ENCODE measurements at places on chromosomes 6 and 20.

GRCh38 chr6:24988562-24988961 is 52.8 kb upstream of the RIPOR2 start:
- no peak for DNase-seq

- DNase-seq = no peak
Measured at GRCh38 chr6:124722141-124722878, 239.9 kb upstream of the RNF217 start.

DNA sequence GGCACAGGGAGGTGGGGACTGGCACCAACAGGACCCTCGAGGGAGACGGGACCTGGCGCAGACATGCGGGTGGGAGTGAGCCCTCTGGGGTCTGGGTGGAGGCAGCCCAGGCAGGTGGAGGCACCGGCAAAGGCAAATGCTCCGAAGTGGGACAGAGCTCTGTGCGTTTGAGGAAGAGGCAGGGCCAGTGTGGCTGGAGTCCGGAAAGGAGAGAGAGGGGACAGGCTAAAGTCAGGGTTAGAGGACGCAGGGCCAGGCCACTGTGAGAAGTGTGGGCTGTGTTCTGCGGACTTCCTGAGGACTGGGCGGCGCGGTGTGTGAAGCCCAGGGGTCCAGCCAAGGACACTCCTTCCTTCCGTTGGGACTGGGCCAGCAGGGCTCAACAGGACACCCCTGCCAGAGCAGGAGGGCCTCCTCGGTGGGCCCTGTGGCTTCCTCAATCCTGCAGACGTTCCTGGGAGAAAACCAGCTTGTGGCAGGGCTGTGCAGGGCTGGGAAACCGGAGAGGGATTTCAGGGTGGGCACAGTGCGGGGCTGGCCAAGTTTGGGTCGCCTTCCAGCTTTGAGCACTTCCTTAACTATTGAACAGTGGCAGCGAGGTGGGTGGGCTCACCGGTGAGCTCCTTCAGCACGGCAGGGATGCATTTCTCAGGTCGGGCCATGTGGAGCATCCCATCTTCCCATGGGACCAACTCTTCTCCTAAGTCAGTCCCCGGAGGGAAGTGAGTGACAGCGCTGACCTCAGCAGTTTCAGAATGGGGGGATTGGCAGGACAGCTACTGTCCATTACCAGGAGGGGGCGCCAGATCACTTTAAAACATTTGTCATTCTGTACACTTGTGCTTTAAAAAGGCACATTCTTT is 22.5 kb downstream of the MOCS3 start:
- DNase-seq = peak; percentile 79

- DNase-seq = no peak
Measured at GRCh38 chr6:8670792-8671191, 235.4 kb upstream of the SLC35B3 start.

GRCh38 chr6:37667050-37667814 is 30.5 kb downstream of the MDGA1 start:
- DNase-seq = no peak

DNA sequence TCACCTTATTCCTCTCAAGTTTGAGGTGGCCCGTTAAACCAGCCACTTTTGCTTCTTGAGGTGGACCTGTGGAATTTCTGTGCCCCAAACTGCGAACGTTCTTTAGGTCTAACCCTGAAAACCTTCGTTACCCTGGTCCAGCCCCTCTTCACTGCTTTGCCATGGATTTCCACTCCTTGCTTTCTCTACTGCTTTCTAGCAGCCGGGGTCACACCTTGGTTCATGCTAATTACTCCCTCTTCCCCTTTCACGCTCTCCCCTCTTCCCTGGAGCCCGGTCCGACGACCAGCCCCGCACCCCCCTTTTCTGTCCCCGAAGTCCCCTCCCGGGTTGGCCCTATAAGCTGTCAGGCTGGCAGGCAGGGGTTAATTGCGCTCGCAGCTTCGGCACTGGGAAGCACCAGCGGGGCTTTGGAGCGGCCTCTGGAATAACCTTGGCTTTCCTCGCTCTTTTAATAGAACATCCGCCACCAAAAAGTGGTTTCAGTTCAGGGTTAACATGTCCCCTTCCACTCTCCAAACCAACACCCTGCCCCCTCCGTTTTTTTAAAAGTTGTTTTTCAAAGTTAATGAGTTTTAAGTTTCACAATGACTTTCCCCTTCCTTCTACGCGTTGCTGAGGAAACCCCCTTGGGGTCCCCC is 1.4 kb upstream of the HIVEP1 start:
- DNase-seq = no peak

DNA sequence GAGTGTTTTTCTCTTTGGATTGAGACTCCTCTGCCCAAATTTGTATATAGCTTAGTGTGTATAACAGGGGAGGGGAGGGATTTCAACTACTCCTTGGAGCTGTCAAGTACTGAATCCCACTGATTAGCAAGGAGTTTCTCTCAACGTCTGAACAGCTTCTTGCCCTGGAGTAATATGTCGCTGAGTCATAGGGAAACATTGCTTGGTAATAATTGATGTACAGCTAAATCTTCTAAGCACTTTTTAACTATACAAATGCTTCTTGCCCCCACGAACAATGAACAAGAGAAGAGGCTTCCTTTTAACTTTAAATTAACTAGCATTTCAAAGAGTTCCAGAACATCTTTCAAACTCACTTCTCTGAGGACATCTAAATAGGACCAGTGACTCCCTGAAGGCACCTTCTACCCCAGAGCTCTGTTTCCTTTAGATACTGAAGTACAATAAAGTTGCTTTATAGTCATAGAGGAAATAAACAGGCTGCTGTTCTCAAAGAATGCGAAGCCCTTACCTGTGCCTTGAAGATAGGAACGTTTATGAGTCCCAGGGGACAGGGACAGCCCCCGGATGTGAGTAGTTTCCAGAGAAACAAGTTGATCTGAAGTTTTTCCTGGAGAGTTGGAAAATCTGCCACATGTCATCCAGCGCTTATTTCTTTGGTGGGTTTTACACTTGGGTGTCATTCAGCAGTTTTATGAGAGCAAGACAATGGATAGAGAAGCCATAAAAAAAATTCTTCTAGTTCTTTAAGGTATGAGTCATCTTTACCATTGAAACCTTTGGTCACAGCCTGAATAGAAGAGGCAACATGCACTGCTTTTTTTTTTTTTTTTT is 462.5 kb upstream of the BTBD3 start:
- DNase-seq = no peak

GRCh38 chr6:64848467-64848866 is 858.6 kb downstream of the EYS start:
- DNase-seq = no peak

DNA sequence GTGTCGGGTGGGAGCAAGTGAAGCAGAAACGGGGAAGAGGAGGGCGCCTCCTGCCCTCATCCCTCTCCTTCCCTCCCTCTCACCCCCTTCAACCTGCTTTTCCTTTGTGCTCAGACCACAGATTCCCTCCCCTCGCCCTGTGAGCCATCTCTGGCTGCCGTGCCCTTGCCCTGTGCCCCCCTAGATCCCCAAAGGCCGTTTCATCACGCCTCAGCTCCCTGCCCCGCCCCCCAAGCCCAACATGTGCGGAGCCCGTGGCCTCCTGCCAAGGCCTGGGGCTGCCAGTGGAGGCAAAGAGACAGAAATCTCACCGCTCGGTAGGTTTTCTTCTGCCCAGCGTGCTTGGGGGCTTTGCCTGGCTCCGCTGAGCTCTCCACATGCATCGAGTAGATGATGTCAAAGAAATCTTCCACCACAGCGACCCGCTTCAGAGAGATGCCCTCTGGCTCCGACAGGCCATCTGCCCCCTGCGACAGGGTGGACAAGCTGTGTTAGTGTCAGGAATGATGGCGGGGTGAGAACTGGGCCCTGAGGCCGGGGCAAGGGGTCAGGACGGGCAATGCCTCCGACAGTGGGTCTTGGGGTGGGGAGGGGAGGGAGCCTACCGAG is 57.6 kb downstream of the NOL4L start:
- no peak for DNase-seq

DNA sequence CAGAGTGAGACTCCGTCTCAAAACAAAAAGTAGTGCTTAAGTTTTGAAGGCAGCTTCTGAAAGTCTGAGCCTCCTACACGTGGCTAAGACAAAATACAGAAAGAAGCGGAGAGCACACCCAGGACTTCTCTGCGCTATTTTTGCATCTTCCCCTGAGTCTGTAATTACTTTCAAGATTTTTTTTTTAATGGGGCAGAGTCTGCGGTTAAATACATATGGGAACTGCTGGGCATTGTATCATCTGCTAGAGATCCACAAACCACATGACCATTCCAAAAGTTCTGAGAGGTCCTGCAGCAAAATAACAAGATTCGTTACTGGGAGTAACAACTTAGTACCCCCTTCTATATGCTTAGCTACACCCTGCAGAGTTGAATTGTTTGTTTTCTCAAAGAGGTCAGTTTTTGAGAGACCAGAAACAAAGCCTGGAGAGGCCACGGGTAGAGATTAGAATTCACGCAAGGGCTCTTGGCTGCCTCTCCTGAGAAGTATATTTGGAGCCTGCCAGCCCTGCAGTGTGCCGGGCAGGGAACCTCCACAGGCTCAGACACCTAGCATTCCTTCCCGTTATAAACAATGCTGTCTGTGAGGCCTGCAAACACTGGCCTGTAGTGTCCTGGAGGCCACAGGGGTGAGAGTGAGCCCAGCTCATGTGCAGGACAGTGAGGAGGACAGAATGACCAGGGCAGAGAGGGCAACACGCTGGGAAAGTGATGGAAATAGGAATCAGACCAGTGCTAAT is 48.2 kb upstream of the FAM50B start:
- no peak for DNase-seq

DNA sequence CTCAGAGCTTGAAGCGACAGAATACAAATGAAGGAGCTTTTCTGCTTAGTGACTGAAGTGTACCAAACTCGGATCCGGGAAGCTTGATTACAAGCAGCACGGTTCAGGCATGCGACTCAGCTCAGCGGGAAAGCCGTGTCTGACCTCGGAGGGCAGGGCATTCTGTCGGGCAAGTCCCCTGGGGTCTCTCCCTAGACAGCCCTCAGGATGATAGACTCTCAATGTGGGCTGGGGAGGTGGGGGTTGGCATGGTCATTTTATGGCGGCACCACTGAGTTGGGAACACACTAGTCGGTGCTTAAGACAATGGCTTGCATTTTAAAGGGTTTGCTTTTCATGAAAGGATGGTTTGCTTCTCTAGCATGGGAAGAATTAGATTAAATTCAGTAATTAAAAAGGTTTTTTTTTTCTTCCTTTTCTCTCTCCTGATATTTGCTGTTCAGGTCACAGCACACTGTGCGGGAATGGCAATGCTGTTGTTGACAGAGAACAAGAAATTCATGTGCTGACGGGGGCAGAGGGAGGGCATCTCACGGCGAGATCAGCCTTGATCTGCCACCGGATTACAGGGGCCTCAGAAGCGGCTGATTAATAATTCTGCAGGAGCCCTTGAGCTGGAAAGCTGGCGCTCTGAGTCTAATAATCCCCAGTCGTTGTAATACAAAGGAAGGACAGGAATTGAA is 80.7 kb upstream of the TRAF3IP2 start:
- no peak for DNase-seq

DNA sequence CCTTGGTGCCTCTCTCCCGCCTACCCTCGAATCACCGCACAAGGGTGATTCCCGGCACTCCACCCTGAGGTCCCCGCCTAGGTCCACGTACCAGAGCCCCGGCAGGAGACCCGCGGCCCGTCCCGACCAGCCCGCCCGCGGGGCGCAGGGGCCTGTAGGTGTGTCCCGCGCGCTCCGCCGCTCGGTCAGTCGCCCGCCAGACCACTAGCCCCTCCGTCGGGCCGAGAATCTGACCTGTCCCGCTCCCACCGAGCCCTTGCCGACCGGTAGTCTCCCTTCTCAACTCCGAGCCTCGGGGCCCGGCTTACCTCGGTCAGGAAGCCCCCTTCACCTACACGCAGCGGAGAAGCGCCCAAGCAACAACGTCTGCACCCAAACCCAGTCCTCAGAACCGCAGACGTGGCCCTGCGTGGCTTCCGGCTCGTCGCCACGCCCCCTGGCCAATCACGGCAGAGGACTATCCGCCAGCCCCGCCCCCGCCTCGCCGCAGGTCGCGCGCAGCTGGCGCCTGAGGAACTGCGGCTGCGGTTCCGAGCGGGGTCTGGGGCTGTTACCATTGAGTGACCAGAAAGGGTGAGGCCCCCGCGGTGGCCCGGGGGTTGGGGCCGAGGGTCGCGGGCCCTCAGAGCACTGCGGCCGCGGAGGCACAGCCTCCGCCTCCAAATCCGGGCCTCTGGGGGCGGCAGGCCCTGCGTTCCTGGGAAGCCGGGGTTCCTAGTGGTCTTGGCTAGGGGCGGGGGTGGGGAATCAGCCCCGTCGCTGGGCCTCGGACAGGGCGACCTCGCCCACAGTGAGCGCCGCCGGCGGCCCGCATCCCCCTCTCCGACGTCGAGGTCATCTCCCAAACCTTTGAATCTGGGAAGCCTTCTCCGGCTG is at the start of the genes PGM3 and RWDD2A:
TSS of gene PGM3 (minus strand) at position 395 of the 876 bp plus-strand sequence. CDS start 2,253 bp downstream, outside the sequence.
TSS of gene RWDD2A (plus strand) at position 487 of the 876 bp plus-strand sequence. CDS start 1,095 bp downstream, outside the sequence.
- peak; percentile 93 for DNase-seq

All from suppressor macrophage treated with lipopolysaccharide for 1 hour (primary cell).